ENCODE measurements at places on chromosomes 11 and 22.
A peak's percentile ranks its signal among the peaks of the same experiment; 100 is the strongest.

- no peak for ATAC-seq
Measured at GRCh38 chr11:128244871-128245270, 342.5 kb downstream of the ETS1 start.

DNA sequence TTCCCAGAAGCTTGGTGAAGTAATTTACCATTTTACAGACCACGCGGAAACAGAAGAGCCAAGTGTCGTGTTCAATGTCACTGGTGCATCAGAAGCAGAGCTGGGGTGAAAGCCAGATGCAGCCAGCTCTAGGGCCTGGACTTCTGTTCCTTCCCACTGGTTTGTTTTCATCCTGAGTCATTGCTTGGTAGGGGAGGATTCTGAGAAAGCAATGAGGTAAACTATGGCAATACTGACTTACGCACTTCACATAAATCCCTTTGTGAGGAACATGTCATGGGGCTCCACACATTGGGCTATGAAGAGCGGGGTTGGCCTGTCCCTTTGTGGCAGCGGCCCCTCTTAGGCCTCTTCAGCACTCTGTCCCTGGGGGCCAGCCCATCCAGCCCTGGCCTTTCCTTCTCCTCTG, 52.4 kb upstream of the RBFOX2 start:
- ATAC-seq: peak; percentile 80

GRCh38 chr11:109304159-109304558, 117.8 kb upstream of the C11orf87 start:
- ATAC-seq: peak; percentile 54

DNA sequence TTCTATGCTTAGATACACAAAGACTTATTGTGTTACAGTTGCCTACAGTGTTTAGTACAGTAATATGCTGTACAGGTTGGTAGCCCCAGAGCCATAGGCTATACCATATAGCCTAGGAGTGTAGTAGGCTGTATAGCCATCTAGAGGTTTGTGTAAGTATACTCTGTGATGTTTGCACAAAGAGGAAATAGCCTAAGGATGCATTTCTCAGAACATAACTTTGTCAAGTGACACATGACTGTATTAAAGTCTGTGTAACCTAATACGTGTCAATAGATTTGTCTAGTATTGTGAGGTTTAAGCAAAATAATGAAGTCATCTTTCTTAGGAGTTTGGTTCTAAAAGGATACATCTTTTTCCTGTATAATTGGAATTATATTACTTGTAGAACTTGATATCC, 5.5 kb downstream of the ZC3H12C start:
- peak; percentile 31 for ATAC-seq

GRCh38 chr11:70040869-70041501, 37.1 kb upstream of the ANO1 start:
- no peak for ATAC-seq

Measured in SK-N-SH treated with all-trans-retinoic acid at 6 μM for 48 hours (cell line).